T-helper 2 cell (primary cell): ENCODE measurements at places on chromosomes 1 and 21.

DNA sequence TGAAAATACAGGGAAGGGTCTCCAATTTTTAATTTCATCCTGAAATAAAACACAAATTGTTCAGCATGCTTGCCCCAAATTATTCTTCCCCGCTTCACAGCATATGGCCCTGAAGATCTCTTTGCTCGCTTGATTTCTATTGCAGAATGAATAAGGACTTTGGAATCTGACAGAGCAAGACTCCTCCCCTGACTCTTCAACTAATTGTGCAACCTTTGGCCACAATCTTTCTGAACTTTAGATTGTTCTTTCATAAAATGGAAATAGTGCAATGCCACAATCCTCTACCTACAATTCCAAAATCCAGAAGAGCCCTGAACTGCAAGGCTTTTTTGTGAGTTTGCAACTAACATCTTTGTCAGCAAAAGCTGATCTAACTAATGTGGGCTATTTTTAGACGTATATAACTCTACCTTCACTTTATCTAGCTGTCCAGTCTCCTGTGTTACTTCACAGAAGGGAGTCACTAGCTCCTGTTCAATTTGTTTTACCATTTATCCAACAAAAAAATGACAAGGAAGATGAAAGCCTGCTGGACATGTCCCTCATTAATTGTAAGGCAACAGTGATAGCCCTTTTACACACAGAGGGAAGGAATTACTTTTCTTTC is 13.4 kb downstream of the RNASEL start:
- DNase-seq: no peak

GRCh38 chr1:232561381-232561780 is 68.6 kb downstream of the SIPA1L2 start:
- no peak for DNase-seq

DNA sequence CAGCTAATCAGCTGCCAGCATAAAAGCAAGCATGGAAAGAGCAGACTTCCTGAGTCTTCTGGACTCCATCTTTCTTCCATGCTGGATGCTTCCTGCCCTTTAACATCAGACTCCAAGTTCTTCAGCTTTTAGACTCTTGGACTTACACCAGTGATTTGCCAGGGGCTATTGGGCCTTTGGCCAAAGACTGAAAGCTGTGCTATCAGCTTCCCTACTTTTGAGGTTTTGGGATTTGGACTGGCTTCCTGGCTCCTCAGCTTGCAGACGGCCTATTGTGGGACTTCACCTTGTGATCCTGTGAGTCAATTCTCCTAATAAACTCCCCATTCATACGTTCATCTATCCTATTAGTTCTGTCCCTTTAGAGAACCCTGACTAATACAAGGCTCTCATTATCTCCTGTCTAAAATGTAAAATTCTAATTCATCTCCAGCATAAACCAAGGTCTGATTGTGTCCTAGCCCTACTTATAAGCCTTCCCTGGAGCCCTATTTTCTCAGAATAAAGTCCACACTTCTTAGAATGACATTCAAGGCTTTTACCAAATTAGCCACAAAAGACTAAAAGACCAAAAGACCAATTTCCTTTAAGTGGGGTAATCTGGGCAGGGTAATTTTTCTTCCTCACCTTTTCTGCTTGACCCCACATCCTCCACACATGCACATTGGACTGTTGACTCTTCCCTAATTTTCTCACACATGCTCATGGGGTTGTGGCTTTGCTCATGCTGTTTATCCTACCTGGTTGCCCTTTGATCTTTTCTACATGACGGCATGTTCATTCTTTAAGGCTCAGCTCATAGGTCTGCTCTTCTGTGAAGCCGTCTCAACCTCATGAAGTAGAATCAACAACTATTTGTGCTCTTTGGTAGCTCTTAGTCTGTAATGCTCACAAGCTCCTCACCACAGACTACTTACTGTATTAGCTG is 18.1 kb upstream of the ENAH start:
- DNase-seq: no peak

DNA sequence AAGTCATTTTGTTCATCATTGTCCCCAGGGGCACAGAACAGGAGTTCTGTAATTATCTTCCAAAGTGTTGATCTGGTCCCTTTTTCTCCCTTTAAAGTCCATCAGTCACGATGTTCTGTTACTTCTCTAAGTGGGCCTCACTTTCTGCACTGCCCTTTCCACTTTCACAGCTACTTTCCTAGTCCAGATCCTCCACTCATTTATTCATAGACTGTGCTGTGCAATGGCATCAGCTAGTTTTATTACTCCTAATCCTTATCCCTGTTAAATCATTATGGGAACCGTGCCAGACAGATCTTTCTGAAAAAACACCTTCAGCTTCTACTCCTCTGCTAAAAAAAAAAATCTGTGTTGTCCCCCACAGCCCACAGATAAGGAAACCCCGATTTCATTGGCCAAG is 64.0 kb upstream of the BCL10 start:
- DNase-seq: no peak

DNA sequence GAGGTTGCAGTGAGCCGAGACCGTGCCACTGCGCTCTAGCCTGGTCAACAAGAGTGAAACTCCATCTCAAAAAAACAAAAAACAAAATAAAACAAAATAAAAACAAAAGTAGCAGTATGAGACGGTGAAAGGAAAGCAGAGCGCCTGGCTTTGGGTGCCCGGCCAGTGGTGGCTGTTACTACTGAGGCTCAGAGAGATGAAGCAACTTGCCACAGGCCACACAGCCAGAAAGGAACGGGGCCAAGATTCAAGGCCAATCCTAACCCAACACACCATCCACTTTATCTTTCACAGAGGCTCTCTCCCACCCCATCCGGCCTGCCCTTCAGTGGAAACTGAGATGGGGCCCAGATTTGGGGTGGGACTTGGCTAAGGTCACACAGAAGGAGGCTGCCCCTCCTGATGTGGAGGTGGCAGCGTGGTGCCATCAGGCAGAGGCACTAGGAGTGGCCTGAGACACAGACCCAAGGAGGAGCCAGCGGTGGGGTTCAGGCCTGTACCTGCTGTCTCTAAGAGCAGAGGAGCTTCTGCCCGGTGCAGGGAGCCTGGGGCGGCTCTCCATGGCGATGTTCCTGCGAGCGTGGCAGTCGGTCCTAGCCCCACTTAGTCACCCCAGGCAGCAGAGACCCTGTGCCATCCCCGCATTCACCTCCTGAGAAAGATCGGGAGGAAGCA is 33.2 kb downstream of the LDLRAP1 start:
- no peak for DNase-seq

DNA sequence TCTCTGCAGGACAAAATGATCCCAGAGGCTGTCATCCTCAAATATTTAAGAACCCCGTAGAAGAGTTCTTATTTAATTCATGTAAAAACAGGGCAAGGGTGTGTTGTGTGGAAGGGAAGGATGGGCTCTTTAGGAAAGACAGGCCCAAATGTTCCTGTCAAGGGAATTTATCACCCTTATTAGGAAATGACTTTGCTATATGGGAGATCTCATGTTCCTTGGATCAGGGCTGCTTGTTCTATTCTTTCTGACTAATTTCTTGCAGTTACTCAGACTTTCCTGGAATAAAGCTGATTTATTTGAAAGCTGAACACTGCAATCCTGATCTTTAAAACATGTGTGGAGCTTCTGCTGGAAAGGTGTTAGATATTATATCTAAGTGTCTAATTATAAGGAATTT is 72.8 kb downstream of the SELENOF start:
- DNase-seq: no peak

- DNase-seq: no peak
These were observed 243.0 kb upstream of the MAP1LC3C start for GRCh38 chr1:242241936-242242335.

DNA sequence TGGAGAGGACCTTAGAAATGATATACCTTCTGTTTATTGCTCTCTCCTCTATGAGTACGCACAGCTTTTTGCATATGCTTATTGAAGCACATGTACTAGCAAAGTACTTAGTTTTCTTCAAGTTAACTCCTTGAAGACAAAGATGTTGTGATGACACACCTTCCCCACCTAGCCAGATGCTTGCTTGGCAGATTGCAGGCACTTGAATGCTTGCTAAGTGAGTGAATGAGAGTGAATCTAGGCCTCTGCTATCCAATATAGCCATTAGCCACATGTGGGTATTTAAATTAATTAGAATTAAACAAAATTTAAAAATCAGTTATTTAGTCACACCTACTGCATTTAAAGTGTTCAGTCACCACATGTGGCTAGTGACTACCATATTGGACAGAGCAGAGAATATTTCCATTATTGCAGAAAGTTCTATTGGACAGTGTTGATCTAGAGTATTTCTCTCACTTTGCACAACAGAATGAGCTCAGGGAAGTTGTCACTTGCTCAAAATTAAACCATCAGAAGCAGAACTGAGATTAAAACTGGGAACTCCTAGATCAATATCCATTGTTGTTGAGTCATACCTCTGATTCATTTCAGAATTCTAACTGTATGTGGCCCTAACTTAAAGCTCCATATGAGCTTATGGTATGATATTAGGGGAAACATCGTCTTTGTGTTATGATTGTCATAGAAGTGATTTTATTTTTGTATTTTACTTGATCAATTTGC is 8.6 kb upstream of the EEIG2 start:
- no peak for DNase-seq

GRCh38 chr1:227766015-227766634 is 30.9 kb downstream of the SNAP47 start:
- DNase-seq: peak; percentile 36

- DNase-seq: peak; percentile 39
These were observed 31.1 kb downstream of the ALG14 start for GRCh38 chr1:95041491-95042165.

DNA sequence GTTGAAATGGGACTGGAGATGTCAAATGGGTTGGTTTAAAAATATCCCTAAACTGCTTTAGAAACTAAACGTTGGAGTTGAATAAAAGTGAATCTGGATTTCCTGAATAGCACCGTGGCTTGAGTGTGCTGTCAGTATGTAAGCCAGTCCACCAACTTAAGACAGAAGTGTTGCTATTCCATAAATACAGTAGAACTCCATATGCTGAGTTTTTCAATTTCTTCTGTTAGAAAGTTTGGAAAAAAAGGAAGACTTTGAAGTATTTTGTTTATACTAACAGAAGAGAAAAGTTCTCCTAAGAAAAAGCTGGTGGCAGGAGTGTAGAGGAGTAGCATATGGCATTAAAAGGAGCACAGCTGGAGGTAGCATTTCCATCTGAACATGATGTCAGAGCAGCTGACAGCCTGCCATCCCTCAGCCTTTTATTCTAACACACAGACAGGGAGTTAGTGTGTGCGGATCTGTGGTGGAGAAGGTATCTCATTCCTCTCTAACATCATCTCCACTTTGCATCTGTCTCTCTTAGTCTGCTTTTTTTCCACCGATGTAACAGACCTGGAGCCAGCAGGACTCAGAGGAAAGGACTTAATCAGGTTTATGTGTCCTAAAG is at the start of gene ZBTB18:
TSS of gene ZBTB18 (plus strand) at position 449 of the 610 bp plus-strand sequence. CDS start at position 598, 149 bp downstream.
- DNase-seq: no peak

GRCh38 chr1:42158189-42158588 is 5.0 kb downstream of the GUCA2B start:
- DNase-seq: no peak

DNA sequence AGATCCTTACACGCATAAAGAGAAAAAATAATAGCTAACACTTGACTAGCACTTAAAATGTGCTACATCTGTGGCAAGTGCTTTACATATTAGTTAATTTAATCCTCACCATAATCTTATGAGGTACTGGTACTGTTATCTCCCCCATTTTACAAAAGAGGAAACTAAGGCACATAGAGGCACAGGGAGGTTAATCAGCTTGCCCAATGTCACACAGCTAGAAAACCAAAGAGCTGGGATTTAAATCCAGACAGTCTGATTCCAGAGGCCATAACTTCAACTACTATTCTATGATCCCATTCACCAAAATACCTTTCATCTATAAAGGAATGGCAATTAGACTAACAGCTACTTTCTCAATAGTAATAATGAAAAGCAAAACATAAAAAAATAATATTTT is 11.7 kb downstream of the SPOCD1 start:
- no peak for DNase-seq

DNA sequence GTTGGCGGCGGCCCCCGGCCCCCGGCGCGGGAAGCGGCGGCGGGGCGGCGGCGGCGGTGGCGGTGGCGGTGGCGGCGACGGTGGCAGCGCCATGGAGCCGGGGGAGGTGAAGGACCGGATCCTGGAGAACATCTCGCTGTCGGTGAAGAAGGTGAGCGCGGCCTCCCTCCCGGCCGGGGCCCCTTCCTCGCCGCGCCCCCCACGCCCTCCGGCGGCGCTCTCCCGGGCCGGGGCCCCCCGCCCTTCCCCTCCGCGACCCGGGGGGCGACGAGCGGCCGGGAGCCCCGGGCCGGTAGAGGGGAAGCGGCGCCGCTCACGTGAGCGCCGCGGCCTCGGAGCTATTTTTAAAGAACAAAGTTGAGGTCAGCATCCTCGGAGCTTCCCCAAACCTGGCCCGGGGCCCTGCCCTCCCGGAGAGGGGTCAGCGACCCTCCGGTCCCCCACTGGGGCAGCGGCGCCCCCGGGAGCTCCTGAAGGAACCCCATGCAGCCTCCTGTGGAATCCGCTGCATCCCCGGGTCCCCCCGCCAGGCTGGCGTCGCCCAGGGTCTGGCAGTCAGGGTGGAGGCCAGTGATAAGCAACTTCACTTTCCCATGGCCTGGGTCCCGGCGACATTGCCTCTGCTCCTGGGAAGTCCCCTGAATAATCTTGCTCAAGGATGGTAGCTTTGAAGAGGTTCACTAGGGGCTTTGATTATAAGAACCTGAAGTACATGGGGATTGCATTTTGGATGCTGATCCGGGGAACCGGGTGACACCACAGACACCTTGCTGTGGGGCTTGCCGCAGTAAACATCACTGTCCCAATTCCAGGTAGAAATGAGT is 560 bp downstream of the PLEKHM2 start:
- peak; percentile 43 for DNase-seq

GRCh38 chr1:28240024-28240423 is 4.1 kb downstream of the ATP5IF1 start:
- DNase-seq: no peak

DNA sequence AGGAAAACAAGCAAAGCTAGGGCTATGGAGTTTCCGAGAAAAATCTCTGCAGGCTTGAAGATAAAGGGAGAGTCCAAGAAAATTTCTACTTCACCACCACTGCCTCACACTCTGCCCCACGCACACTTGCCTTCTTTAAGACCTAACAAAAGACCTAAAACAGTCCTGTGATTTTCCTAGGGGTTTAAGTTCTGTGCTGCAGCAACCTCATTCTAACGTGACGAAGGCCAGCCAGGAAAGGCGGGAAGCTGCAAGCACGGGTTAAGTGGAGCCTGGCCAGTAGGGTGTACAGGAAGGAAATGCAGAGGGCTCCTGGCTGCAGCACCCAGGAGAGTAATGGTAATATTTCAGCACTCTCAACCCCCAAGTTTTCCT is 1.5 kb downstream of the SPATA6 start:
- DNase-seq: no peak

- DNase-seq: no peak
These were observed 151.4 kb downstream of the AMY1C start for GRCh38 chr1:103901072-103901471.

DNA sequence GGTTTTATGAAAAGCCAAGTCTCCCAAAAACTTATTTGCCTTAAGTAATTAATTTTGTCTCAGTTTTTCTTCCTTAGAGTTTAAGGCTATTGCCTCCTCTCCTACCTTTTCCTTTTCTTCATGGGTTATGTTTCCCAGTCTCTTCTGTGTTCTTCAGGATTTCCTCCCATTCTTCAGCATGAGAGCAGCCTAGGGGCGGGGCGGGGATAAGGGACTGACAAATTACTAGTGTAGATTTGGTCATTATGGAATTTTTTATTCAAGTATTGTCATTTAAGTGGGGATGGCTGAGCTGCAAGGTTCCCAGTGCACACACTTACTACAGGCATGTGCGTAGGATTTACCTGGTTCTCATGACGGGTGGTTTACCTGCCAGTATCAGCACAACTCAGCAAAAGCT is 35.2 kb upstream of the PIGV start:
- DNase-seq: no peak

- DNase-seq: no peak
These were observed 1.2 kb downstream of the HPDL start for GRCh38 chr1:45327644-45328515.
